Stimulated activated CD4-positive, alpha-beta T cell treated with anti-CD3 and anti-CD28 coated beads, Interleukin-1b, Interleukin-23, amount 100 ng/mL, for 48 hours (primary cell): ENCODE measurements at places on chromosomes 12 and 14.

DNA sequence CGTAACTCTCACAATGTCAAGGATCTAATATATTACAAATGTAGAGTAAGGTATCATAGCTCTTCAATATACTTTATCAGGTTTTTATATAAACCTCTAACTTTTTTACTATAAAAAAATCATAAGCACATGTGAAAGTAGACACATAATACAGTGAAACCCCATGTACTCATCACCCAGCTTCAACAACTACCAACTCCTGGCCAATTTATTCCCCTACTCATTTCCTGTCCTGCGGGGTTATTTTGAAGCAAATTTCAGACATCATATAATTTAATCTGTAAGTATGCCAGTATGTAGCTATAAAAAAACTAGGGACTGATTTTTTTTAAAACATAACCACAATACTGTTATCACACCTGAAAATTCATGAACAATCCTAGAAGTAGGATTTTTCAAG lies 47.7 kb downstream of the NOPCHAP1 start:
- DNase-seq: no peak

- no peak for DNase-seq
Observed at GRCh38 chr14:32738206-32738871, 200.3 kb upstream of the NPAS3 start.

DNA sequence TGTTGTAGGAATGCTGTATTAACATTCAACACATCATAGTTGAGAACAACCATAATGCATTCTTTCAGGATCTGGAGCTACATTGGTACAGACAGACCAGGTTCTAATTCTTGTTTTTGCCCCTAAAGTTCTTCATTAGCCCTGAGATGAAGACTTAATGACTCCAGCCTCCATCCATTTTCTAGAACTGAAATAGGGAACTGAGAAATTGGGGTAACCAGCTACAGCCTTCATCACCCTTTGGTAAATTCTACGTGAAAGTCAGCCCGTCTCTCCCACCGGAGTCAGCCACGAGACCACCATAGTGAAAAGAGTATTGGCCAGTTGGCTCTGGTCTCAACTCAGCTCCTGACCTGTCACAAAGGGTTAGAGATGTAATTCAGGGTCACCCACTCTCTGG lies 164.0 kb downstream of the NUAK1 start:
- no peak for DNase-seq

DNA sequence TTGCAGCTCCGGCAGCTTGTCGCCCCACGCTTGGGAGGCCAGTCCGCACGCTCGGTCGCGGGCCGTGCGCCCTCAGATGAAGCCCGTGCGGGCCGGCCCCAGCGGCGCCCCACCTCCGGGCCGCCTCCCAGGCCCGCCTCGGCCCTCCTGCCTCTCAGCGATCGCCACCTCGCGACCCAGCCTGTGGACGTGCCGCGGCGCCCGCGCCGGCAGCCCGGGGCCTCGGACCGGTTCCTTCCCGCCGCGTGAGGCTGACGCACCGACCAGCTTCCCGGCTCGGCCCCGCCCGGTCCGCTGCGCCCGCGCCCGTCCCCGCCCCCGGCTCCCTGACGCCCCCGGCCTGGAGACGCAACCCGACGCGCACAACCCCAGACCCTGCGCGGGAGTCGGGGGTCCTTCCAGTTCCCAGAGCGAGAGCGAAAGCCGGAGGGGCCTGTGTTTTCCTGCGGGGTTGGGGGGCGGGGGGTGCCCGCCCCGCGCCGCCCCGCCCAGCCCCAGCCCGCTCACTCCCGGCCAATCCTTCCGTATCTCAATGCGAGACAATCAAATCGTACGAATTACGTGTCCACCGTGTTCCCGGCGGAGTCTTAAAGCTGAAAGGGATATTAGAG lies at the start of gene ERO1A:
TSS of gene ERO1A (minus strand) at position 78 of the 611 bp plus-strand sequence. CDS start at position 1, 77 bp downstream.
- peak; percentile 68 for DNase-seq

GRCh38 chr12:51661836-51662235 lies 70.8 kb downstream of the SCN8A start:
- no peak for DNase-seq

GRCh38 chr12:15131431-15131830 lies 89.8 kb downstream of the RERG start:
- DNase-seq: no peak

GRCh38 chr12:87861791-87862190 lies 167.4 kb downstream of the C12orf50 start:
- no peak for DNase-seq

DNA sequence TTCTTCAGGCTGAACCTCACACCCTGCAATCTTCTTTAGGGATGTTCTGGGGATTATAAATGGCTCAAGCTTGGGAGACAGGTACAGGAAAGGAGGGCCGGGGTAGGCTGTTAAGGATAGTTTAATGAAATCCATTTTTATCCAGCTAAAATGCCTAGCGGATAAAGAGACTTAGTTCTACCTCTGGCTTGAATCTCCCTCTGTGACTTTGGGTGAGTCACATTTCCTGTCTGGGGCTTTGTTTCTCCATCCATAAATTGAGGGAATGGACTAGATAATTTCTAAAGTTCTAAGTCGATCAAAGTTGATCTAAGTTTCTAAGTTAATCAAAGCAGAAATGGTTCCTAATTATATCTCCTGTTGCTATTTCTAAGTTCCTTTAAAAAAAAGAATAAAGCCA lies 319.6 kb upstream of the E2F7 start:
- DNase-seq: no peak

GRCh38 chr14:96581902-96582301 lies 79.7 kb downstream of the PAPOLA start:
- no peak for DNase-seq

GRCh38 chr12:51926064-51926632 lies 18.8 kb downstream of the ACVRL1 start:
- DNase-seq: no peak

DNA sequence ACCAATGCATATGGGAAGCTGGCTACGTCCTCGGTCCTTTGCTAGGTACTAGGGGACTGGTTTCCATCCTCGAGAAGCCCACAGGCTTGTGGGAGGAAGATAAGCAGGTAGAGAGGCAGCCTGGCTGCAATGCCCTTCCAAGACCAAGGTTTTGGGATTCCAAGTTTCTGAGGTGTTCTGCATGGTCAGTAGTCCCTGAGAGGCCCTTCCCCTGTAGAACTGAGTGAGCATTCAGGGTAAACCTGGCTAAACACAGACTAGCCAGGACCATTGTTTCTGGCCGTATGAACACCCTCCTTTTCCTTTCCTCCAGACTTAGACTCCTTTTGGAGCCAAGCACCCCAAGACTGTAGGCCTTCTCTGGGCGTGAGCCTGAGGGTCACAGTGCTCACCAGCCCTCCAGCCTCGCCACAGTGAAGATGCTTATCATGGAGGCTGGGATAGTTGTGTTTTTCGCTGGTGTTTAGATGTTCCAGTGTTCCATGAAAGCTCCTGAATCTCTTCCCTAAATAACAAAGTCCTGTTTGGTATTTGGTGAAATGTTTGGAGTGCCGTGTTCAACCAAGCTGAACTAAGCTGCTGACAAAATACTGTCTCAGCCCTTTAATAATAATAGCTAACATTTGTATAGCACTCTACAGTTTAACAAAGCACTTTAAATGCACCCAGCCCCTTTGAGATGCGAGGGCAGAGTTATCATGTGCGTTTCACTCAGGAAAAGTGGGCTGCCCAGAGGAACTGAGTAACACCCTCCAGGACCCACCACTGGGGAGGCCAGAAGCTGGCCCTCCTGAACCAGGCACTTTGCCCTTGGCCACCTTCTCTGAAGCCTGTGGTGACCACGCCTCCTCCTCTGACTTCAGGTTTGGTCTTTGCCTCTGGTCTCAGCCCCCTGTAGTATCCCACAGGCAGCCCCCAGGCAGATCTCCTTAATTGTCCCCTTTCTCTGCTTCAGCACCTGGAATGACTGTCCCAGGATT lies 284.5 kb downstream of the CACNA1C start:
- DNase-seq: no peak

- no peak for DNase-seq
Observed at GRCh38 chr12:42477941-42478340, 111.6 kb downstream of the PRICKLE1 start.

GRCh38 chr14:56562883-56563282 lies 16.7 kb upstream of the TMEM260 start:
- DNase-seq: no peak

- no peak for DNase-seq
Observed at GRCh38 chr14:104695660-104696000, 6.2 kb downstream of the INF2 start.
